ENCODE measurements at places on chromosomes 3 and 15.

- no peak for DNase-seq
Measured at GRCh38 chr3:30113906-30114305, 492.5 kb upstream of the TGFBR2 start.

- no peak for DNase-seq
Measured at GRCh38 chr15:64398575-64398974, 10.9 kb downstream of the TRIP4 start.

- peak; percentile 13 for DNase-seq
Measured at GRCh38 chr3:15470261-15470660, 42.9 kb downstream of the EAF1 start.

- DNase-seq: no peak
Measured at GRCh38 chr15:70049701-70050301, 47.9 kb downstream of the TLE3 start.

DNA sequence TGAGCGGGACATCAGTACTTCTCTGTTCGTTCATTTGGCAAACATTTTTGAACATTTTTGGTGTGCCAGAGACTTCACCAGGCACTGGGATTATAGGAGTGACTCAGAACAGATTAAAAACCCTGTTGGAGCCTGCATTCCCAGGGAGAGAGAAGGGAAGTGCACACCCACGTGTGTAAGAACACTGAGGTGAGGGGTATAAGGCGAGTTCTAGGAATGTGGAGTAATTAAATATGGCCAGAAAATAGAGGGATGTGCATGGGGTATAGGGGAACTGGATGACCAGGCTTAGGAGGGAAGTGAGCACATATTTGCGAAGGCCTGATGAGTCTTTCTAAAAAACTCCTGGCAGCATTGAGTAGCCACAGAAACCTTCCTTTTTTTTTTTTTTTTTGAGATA is 401.2 kb upstream of the C2CD4B start:
- no peak for DNase-seq

- peak; percentile 72 for DNase-seq
Measured at GRCh38 chr3:182618085-182618732, 175.1 kb upstream of the ATP11B start.

- DNase-seq: no peak
Measured at GRCh38 chr15:37031198-37031597, 69.2 kb downstream of the MEIS2 start.

- DNase-seq: no peak
Measured at GRCh38 chr3:118943597-118943996, 91.0 kb downstream of the IGSF11 start.

- no peak for DNase-seq
Measured at GRCh38 chr3:118587847-118588246, 446.8 kb downstream of the IGSF11 start.

- DNase-seq: no peak
Measured at GRCh38 chr3:45758871-45759270, 37.5 kb downstream of the SLC6A20 start.

DNA sequence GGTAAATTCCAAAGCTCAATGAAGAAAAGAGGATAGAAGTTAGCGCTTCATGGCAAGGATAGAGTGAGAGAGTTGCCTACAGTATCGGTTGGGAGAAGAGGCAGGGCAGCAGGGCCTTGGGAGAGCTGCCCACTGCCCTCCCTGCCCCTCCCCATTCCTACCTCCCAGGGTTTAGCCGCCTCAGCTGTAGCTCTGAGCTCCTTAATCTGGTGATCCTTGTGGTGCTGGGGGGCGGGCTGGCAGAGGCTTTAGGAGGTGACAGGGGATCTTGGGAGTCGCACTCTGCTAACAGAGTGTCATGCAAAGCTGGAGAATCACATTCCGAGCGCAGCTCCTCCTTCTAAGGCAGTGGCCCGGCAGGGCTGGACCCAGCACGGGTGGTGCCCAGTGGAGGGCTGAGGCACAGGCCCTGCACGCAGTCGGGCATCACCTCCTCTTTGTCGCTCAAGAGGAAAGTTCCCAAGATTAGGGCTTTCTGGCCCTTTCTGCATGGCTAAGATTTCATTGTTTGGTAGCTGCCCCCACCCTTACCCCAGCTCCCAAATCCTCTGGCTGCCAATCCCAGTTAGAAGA is 57.1 kb upstream of the POLG start:
- no peak for DNase-seq

GRCh38 chr15:29032751-29033150 is 147.0 kb downstream of the APBA2 start:
- no peak for DNase-seq

GRCh38 chr3:152656214-152656971 is 178.5 kb upstream of the P2RY1 start:
- DNase-seq: no peak

- no peak for DNase-seq
Measured at GRCh38 chr15:90592131-90592881, 62.6 kb downstream of the CRTC3 start.

DNA sequence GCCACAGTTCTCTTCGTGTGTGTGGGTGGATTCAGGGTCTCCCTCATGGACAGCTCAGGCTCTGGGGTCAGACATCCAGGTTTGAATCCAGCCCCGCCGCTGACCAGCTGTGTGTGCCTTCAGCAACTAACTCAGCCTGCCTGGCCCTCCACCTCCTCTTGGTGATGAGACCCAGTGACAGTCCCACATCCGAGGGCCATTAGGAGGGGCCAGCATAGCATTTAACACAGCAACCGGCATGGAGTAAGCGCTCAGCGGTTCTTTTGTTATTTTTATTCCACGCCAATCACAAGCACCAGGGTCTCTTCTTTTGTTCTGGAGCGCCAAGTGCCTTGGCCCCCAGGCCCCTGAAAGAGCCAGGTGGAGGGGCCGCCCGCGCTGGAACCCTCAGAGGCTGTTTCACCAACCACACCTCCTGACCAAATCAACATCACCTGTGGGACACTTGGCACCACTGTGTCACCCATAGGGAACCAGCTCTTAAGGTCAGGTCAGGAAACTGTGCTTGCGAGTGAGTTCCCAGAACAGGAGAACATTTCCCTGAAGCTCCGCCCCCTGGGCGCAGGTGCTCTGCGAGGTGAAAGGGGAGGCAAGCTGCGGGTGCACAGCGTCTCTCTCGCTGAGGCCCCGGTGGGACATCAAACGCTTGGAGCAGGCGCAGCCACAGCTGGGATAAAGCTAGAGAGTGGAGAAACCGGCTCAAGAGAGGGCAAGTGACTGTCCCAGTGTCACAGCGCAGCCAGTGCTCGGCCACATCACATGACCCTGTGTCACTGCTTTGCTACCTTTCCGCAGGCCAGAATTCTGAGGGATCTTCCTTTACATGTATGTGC is 311.3 kb downstream of the UACA start:
- peak; percentile 90 for DNase-seq

GRCh38 chr15:23565395-23566070 is at the start of gene MKRN3:
Gene MKRN3 (plus strand): TSS chr15:23565674. CDS start chr15:23565783, 109 bp downstream.
- DNase-seq: peak; percentile 89

- no peak for DNase-seq
Measured at GRCh38 chr3:117619805-117620204, 910.2 kb downstream of the TUSC7 start.

DNA sequence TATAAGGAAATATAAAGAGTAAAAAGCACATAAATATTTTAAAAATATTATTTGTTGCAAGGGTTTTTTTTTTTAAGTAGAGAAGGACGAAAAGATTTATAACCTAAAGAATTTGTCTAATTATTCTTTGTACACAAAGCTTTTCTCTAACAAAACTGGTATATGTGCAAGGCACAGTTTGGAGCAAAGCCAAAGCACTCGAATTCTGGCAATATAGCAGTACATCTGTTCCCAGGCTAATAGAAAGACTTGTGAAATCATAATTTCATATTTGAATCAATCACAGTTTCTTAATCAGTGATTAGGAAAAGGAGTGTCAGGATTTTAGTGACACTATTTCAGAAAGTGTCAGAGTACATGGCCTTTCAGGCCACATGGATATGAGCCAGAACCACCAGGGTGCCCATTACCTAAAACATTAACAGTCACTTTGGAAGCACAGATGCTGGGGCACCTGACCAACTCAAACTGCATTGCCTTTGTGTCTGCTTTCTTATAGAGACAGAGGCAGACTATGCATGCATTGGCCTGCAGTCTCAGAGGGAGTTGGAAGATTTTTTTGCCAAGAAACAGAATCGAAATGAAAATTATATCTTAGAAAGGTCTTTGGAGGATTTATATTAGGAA is 651.8 kb upstream of the SGO1 start:
- no peak for DNase-seq

DNA sequence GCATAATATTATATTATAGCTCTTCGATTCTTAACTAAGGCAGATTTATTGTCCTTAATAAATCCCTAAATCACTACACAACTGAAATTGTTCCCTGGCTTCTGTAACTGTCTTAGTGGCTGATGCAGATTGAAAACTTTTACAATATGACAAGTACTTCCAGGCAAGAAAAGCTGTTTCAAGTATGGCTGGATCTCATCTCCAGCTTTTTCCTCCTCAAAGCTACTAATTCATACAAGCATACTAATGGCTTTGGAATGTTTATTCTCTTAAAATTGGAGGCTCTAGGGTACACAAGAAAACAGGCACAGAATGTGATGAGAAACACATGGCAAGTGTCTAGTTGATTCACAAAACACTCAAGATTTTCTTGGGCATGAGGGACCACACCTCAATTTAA is 351.5 kb upstream of the ICE2 start:
- DNase-seq: no peak

GRCh38 chr15:40925863-40926658 is 3.1 kb upstream of the DLL4 start:
- DNase-seq: no peak

GRCh38 chr3:98839846-98840245 is 61.6 kb downstream of the DCBLD2 start:
- no peak for DNase-seq

GRCh38 chr3:192830291-192831110 is 87.2 kb downstream of the MB21D2 start:
- DNase-seq: no peak

DNA sequence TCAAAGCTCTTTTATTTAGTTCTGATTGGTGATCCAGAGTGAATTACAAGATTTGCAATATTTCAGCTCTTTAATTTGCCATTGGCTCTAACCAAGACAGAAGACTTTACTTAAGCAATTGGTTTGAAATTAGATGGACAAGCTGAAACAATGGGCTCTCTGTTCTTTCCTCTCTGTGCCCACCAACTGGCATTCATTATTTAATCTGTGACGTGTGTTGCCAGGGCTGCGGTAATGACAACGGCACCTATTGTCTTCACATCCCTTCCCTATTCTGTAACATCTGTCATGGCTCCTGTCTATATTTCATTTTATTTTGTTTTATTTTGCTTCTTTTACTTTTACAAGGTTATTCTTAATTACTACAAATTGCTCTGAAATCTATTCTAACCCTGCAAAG is 33.9 kb downstream of the PLD1 start:
- no peak for DNase-seq

GRCh38 chr3:158350971-158351370 is 220.0 kb upstream of the MLF1 start:
- no peak for DNase-seq

- no peak for DNase-seq
Measured at GRCh38 chr3:29311795-29312194, 30.9 kb downstream of the RBMS3 start.

GRCh38 chr3:30847592-30847991 is 46.9 kb downstream of the GADL1 start:
- DNase-seq: no peak

- no peak for DNase-seq
Measured at GRCh38 chr15:29140475-29141307, 128.9 kb downstream of the NSMCE3 start.

- DNase-seq: no peak
Measured at GRCh38 chr3:23601091-23601822, 204.5 kb upstream of the UBE2E1 start.

DNA sequence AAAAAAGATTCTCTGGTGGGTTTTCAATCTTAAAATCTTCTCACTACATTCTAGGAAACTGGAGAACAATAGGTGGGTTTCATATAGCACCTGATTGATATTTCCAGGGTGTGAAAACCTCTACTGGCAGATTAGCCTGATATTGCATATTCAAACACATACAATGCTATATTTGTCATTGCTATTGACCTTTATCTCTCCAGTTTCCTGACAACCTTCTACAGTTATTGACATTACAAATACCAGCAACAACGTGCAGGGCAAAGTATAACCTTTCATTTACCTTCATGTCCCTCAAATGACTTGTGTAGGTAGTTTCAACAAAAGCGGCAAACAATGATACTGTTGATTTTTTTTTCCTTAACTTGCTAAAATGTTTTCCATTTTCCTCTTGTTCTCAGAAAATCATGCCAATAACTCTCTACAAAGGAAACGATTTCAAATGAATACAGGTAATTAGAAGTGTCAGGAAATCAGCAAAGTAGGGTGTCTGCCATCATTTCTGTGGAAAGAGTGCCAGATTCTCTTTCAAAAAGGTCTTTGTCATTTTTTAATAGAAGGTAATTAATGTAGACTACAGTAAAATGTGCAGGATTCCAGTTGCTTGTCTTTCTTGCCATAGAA is 72.6 kb upstream of the CDIN1 start:
- DNase-seq: no peak

DNA sequence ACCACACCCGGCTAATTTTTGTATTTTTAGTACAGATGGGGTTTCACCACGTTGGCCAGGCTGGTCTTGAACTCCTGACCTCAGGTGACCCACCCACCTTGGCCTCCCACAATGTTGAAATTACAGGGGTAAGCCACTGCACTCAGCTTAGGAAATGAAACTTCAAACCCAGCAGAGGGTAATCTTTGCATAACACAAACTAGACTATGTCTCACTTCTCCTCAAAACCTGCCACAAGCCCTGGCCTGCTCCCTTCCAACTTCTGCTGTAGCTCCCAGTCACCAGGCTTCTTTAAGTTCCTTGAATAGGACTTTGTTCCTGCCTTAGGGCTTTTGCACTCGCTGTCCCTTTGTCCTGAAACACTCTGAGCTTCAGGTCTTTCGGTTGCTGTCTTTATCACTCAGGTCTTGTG is 39.2 kb upstream of the SEMA4B start:
- DNase-seq: peak; percentile 77

DNA sequence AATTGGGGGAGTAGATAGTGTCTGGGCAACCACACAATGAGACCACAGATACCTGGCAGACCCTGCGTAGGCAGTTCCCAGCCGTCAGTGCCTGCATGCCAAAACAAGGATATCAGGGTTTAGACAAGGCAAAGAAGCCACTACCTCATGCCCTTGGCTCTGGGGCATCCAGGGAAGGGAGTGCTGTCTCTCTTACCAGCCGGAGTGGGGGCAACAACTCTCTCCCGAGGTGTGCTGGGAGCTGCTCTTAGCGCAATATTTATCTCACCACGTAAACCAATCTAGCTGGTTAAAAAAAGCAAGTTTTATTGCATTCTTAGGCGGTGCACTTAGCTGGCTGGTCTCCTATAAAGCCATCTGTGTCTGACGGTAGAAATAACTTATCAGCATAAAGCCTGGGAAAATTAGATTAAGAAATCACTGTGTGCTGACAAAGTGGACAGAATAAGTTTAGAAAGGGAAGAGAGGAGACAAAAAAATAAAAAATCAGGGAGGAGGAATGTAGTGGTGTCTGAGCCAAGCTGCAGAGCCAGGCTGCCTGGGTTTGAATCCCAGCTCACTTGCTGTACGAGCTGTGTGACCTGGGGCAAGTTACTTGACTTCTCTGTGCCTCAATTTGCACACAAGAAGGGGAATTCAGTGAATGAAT is 273.2 kb downstream of the PDZRN3 start:
- DNase-seq: no peak
